Hypothalamus (tissue), 51 donors: ENCODE measurements at places on chromosomes 2 and 18.
A peak's percentile ranks its signal among the peaks of the same experiment; 100 is the strongest.

DNA sequence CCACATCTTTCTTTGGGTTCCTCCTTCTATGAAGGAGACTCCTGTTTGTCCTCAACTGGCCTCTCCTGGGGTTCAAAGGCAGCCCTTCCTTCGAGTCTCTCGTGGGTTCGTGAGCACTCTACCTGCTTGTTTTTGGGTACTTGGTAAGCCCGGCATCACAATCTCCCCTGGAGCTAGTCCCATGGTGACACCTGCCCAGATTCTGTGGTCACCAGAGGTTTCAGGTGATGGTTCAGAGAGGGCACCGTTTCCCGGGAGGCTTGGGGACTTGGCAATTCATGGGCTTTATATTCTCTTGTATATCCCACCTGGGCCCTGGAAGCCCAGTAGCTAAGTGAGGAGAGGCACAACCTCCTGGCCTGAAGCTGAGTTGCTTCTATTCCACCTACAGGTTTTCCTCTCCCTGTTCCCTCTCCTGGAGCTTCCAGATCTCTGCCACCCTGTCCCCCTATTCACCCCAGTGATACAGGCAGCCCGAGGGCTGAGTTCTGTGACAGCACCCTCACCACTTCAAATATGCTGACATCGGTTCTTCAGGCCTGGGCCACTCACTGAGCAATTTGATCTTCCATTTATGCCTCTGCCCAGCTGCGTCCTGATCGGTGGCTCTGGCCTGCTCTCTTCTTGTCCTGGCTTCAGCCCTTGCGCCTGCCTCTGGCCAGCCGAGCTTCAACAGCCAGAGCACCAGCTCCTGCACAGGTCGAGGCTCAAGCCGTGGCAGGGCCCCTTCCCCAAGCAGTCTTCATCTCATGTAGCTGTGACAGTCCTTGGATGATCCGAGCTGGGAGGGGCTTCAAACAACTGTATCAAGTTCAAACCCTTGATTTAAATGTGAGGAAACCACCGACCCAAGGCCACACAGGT, 91.5 kb downstream of the MSH2 start:
- DNase-seq, result no peak

DNA sequence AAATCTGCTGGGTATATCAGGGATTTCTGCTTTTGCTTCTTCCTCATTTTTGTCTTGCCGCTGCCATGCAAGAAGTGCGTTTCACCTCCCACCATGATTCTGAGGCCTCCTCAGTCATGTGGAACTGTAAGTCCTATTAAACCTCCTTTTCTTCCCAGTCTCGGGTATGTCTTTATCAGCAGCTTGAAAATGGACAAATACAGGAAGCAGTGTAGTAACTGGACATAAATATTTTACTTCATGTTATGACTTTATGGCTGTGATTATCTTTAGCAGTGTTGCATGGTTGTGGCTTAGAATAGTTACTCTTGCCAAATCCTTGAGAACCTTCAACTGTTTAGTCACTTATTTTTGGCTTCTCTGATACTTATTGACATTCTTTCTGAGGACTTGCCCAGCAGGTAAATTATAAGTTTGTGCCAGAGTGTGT, 66.2 kb upstream of the DLX2 start:
- no peak for DNase-seq

DNA sequence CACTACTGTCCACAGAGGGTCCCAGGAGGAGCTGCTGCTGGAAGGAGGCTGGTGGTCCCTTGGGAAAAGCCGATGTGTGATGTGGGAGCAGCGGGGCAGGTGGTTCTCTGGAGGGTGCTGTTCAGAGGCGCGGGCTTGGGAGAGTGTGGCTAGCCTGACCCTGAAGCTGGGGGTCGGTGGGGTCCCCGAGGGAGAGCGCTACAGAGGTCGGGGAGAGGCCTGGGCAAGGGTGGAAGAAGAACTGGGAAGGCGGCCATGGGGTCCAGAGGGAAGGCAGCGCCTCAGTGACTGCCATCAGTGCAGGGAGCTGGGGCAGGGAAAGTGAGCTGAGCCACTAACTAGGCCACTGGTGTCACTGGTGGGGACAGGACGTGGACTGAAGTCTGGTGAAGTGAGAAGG, 32.5 kb downstream of the FAM228A start:
- no peak for DNase-seq

DNA sequence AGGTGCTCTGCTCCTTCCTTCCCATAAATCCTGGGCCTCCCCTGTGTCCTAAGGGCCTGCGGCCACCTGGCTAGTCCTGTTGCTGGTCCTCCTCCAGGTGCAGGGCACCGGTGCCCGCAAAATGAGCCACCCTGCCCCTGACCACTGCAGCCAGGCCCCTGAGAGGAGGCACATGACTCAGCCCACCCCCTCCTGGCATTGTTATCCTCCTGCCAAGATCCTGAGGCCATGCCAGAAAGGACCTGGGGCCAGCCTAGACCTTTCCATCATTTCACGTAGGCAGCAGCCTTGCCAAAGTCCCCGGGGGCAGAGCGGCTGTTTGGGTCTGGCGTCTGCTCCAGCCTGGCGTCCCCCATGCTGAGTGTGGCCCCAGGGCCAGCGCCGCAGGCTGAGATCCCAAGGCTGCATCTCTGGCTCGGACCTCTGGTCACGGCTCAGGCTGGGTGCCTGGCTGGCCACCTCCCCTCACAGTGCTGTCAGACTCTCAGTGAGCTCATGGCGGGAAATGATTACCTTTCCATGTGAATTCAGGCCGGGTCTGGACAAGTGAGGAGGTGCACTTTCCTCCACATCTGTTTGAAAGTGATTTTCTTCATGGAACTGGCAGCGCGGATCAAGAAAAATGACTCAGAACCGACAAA, 81.0 kb downstream of the NDUFA10 start:
- DNase-seq, result no peak

DNA sequence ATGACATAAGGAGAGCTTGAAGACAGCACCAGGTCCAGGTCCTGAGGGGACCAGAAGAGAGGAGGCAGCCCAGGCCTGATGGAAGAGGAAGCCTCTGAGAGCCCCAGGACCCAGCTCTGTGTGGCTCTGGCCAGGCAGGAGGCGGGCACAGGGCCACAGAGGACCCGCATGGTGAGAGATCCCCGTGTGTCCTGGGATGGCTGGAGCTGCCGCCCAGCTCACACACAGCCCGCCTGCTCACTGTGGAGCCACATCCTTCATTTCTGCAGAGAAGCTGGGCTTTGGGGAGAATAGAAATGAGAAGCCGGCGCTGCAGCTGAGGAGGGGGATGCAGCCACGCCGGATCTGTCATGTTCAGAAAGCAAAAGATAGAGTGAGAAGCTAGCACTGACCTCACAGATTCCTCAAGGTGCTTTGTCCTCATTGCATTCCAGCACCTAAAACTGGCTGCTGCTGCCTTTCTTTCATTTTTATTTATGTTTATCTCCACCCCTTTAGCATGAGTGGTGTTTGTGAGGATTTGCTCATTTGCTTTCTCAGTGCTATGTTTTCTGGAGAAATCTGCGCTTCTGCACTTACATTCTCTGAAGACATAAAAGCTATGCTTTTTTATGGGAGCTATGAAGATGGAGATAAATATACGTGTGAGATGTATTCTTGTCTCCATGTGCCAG, 307.6 kb upstream of the MYT1L start:
- no peak for DNase-seq

DNA sequence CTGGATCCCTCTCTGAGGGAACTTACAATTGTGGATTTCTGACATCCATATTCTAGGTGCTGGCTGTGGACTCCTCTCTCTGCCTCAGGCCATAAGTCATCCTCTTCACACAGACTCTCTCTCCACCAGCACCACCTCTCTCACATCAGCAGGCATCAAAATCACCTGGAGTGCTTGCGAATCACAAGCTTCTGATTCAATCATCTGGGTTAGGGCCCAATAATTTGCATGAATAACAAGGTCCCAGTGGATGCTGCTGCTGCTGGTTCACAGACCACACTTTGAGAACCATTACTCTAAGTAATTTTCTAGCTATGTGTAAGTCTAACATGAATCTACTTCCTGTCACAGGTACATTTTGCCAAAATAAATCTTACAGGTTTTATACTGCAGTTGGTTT, 214.9 kb downstream of the DSEL start:
- no peak for DNase-seq

- no peak for DNase-seq
Measured at GRCh38 chr2:187188783-187189631, 259.0 kb downstream of the CALCRL start.

GRCh38 chr18:61896757-61897156, 4.0 kb upstream of the RNF152 start:
- DNase-seq, result no peak

DNA sequence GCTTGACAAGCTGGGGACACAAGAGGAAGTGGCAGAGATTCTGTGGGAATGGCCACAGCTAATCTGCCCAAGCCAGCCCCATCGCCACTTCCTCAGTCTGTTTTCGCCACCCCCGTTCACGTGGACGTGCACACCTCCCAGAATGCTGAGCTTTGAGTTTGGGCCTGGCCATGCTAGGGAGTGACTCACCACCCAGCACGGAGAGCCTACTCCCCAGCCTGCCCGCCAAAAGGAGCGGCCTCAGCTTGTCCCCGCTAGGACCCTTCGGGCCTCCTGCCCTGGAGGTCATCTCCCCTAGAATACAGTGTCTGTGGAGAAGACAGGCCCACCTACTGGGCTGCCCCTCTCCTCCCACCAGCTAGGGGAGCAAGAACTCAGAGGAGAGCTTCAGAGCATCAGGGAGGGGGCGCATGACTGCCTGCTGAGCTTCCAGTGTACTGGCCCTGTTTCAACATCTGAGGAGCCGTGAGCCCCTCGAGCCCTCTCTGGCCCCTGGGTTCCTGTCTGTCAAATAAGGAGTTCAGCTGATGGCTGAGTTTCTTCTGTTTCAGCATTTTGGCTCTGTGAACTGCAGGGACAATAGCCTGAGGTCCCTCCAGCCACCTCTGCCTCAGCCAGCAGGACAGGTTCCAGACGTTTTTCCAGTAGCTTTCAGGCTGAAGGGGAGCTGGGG, 5.1 kb downstream of the SLC35F6 start:
- peak; percentile 48 for DNase-seq

DNA sequence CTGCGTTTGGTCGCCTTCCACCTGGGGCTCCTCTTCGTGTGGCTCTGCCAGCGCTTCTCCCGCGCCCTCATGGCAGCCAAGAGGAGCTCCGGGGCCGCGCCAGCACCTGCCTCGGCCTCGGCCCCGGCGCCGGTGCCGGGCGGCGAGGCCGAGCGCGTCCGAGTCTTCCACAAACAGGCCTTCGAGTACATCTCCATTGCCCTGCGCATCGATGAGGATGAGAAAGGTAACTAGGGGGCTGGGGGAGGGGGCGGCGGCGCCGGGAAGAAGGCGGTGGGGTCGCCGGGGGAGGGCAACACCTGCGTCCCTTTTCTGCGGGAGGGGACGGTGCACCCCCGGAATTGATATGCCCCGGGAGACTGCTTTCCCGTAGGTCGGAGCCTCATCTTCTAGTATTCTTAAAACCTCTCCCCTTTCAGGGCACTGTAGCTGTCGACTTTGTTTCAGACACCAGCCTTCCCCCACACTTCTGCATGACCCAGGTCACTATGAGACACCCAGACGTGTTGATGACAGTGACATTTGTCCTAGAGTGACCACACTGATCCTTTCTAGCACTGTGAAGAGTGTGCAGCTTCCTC, 755 bp downstream of the SPAST start:
- peak; percentile 7 for DNase-seq

- DNase-seq, result no peak
Measured at GRCh38 chr2:217655651-217656050, 347.1 kb downstream of the TNS1 start.

- DNase-seq, result no peak
Measured at GRCh38 chr2:188902901-188903491, 71.2 kb upstream of the COL3A1 start.

DNA sequence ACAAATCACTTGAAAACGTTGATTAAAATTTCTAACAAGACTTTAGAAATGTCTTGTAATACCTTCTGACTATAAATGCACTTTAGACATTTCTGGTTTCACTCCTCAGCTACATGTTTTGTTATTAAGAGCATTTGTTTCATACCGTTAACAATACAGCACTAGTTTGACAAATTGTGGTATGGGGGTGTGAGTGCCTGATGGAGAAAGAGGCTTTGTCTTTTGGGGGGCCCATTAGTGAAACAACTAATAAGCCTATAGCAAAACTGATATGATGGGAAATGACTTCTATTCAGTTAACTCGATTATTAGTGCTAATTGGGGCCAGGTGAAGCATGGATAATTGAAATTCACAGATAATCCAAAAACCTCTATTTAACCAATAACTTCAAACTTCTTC, 30.9 kb upstream of the ZNF516 start:
- DNase-seq, result no peak

DNA sequence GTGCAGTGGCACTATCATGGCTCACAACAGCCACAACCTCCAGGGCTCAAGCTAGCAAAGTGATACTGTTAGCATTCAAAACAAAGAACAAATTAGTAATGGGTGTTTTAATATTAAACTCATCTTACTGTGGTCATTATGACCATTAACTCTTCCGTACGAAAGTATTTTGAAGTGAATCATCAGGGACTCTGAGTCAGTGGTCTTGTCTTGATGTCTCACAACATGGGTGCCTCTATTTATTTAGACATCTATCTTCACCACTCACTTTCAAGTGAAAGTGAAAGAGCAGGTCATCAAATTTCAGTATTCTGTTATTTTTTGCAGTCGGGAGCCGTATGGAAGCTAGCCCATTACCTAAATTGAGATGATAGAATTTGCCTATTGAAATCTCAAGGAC, 1118.2 kb downstream of the DPP10 start:
- DNase-seq, result no peak

DNA sequence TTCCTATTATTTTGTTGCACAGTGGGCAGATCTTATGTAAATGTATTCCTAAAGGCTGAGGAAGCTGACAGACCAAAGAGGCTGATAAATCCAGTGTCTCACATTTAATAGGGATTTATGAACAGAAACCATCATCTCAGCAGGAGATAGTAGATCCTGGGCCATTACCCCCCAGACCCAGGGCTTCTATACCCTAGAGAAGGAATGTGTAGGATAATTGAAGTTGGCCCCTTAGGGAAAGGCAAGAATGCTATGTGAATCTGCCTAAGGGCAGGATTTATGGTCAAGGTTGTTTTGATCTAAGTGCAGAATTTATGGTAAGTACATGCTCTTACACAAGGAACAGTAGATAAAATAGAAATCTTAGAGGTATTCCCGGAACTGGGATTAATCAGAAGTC, 29.0 kb downstream of the RPL37A start:
- DNase-seq, result no peak

- no peak for DNase-seq
Measured at GRCh38 chr2:227473806-227474205, 1.9 kb downstream of the AGFG1 start.

DNA sequence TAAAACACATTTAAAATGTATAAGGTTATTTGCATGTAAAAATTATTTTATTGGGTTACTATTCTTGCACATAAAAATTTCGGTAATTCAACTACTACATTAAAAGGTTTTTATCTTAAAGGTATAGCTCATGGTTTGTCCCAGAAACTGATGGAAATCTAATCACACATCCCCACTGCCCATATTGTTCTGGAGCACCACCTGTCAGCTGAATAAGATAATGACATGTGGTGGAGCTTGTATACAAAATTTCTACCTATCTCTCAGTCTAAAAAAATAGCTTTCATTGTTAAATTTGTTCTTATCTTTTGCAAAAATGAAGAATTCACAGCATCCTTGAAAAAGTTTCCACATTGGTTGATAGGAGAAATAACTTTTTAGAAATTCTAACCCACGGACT, 18.3 kb downstream of the ERBB4 start:
- DNase-seq, result no peak

- DNase-seq, result no peak
Measured at GRCh38 chr2:212032032-212032431, 506.6 kb downstream of the ERBB4 start.
